ENCODE measurements at places on chromosomes 3 and 15. TPM values are rescaled to one million over a fixed set of nuclear protein-coding genes. Genes with fewer than 3 reads are reported as not detected.
A peak's percentile ranks its signal among the peaks of the same experiment; 100 is the strongest.

DNA sequence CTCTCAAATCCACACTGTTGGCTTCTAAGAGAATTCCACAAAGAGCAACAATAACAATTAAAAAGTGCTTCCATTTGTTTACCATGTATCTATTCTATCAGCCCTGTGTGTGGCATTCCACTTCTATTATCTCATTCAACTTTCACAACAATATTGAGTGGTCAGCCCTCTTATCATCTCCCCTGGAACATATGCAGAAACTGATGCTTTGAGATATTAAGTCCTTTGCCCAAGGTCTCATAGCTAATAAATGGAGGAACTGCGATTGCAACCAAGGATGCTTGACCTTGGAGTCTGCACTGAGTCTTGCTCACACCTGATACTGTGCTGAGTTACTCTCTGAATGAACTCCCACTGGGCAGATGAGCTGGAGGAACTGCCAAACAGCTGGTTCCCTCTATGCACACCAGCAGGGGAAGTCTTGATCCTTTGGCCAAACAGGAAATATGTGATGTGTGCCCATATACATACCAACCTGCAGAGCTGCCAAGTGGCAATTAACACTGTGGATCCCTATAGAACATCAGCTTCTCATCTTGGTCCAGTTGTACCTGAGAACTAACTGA lies 144.7 kb upstream of the WNT5A start:
- no peaks in the 10 kb centered on the region for H3K27me3 ChIP-seq
- H3K4me3 ChIP-seq = no peak overlapping the region
- no peaks in the 10 kb centered on the region for H3K36me3 ChIP-seq
- peaks cover 8% of the 10 kb centered on the region for H3K4me1 ChIP-seq
- H3K27ac ChIP-seq = no peak overlapping the region

DNA sequence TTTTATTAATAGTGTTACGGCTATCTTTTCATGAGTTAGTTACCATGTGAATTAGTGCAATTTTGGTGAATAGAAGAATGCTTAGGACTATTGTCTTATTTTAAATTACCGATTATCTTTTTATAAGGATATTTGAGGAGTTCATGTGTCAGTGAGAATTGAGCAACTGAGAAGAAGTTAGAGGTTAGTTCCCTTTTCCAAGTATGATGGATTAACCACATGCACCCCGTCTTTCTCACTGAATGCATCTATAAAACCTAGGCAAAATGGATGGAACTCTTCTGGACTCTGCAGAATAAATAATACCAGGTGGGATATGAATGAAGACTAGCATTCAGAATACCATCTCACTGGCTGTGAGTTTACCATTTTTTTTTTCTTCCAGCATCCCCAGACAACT lies 74.3 kb downstream of the TCF12 start:
- no peak overlapping the region for H3K27ac ChIP-seq
- peaks cover 6% of the 10 kb centered on the region for H3K36me3 ChIP-seq
- H3K4me3 ChIP-seq = no peak overlapping the region
- no peak for DNase-seq
- no peaks in the 10 kb centered on the region for H3K27me3 ChIP-seq
- no peaks in the 10 kb centered on the region for H3K4me1 ChIP-seq

GRCh38 chr3:156151824-156152428 lies 31.5 kb downstream of the KCNAB1 start:
- H3K36me3 ChIP-seq = no peaks in the 10 kb centered on the region
- H3K4me1 ChIP-seq = peaks cover 8% of the 10 kb centered on the region
- no peak overlapping the region for H3K27ac ChIP-seq
- DNase-seq = peak; percentile 80
- no peak overlapping the region for H3K4me3 ChIP-seq
- H3K27me3 ChIP-seq = no peaks in the 10 kb centered on the region

DNA sequence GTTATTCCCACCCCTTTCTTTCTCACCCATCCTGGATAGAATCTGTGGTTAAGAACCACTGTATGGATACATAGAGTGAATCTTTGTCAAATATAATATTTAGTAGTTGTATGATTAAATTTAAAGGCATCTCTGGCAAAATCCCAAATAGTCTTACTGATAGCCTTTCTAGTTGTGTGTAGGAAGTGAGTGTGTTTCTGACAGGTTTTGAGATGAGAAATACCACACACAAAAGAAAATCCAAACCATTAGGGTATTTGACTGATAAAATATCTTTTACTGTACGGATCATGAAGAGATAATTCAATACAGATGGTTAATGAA lies 44.7 kb upstream of the PLCL2 start:
- H3K4me3 ChIP-seq = no peak overlapping the region
- no peak for DNase-seq
- H3K36me3 ChIP-seq = no peaks in the 10 kb centered on the region
- H3K27me3 ChIP-seq = no peaks in the 10 kb centered on the region
- H3K4me1 ChIP-seq = peaks cover 18% of the 10 kb centered on the region

DNASE1L3 gene
- total RNA-seq = not detected

ZBED2 gene
- total RNA-seq = 0.06 TPM

- no peak overlapping the region for H3K4me3 ChIP-seq
- peaks cover 7% of the 10 kb centered on the region for H3K4me1 ChIP-seq
- H3K36me3 ChIP-seq = no peaks in the 10 kb centered on the region
- DNase-seq = no peak
- no peak overlapping the region for H3K27ac ChIP-seq
- no peaks in the 10 kb centered on the region for H3K27me3 ChIP-seq
Measured at GRCh38 chr15:91521548-91521947, 332.0 kb upstream of the SLCO3A1 start.

MCF2L2 gene
- total RNA-seq = 11.1 TPM

GRCh38 chr3:54736459-54736858 lies 191.4 kb downstream of the LRTM1 start:
- H3K4me1 ChIP-seq = peaks cover 6% of the 10 kb centered on the region
- no peaks in the 10 kb centered on the region for H3K27me3 ChIP-seq
- no peak for DNase-seq
- H3K27ac ChIP-seq = no peak overlapping the region
- no peaks in the 10 kb centered on the region for H3K36me3 ChIP-seq
- H3K4me3 ChIP-seq = no peak overlapping the region

DNA sequence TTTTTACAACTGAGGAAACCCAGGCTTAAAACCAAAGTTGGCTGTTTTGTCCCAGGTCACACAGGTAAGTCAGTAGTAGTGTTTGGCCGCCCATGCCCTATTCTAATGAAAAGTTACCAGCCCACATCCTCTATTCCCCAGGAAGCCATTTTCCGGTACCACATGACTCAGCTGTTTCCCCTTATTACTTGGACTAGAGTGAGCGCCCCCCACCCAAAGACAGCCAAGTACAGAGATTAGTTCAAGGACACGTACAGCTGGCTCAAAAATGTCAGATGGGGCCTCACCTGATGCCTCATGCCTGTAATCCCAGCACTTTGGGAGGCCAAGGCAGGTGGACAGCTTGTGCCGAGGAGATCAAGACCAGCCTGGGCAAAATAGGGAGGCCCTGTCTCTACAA lies 8.5 kb upstream of the KLHL6 start:
- H3K4me3 ChIP-seq = no peak overlapping the region
- no peak overlapping the region for H3K27ac ChIP-seq
- no peaks in the 10 kb centered on the region for H3K36me3 ChIP-seq
- H3K4me1 ChIP-seq = no peaks in the 10 kb centered on the region

- H3K4me3 ChIP-seq = no peak overlapping the region
- no peaks in the 10 kb centered on the region for H3K27me3 ChIP-seq
- no peak overlapping the region for H3K27ac ChIP-seq
- H3K4me1 ChIP-seq = no peaks in the 10 kb centered on the region
Measured at GRCh38 chr3:161851941-161852566, 355.4 kb downstream of the OTOL1 start.

GRCh38 chr3:24722087-24722486 lies 227.4 kb upstream of the THRB start:
- no peak overlapping the region for H3K27ac ChIP-seq
- no peaks in the 10 kb centered on the region for H3K27me3 ChIP-seq
- H3K4me3 ChIP-seq = no peak overlapping the region
- no peak for DNase-seq
- H3K4me1 ChIP-seq = no peaks in the 10 kb centered on the region

DNA sequence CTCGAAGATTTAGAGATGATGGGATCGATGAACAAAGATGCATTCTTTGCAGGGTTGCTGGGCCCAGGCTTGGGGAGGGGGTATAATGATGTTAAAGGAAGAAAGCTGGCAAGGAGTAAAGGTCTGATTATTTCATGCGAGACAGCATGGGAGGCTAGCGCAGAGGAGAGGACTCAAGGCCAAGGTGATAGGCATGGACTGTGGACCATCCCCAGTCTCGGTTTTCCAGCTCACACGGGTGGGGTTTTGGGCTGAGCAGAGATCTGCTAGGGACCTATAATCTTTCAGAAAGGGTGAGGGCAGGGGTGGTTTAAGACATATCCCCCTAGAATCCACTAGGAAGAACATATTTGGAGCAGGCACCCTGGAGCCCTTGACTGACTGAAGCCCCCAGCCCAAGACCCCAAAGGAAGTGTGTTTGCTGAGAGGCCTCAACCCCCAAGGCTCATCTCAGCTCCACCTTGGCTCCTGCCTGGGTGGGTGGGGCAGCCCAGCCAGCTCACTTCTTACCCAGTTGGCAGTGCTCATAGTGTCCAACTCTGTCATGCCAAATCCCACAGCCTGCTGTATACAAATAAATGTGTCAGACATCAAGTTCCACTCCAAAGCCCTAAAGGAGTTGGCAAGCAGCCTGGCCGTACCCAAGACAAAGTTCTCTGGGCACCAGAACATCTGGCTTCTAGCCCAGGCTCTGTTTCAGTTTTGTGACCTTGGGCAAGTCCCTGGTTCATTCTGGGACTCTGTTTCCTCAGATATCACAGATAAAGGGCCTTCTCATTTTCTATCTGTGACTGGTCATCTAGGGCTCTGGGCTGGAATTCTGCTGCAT lies 17.9 kb downstream of the ACSBG1 start:
- H3K4me1 ChIP-seq = no peaks in the 10 kb centered on the region
- no peak for DNase-seq
- no peak overlapping the region for H3K4me3 ChIP-seq
- H3K36me3 ChIP-seq = no peaks in the 10 kb centered on the region
- H3K27ac ChIP-seq = no peak overlapping the region

GRCh38 chr3:124491098-124491497 lies 239.2 kb upstream of the UMPS start:
- no peaks in the 10 kb centered on the region for H3K4me1 ChIP-seq
- no peak for DNase-seq
- H3K27me3 ChIP-seq = no peaks in the 10 kb centered on the region
- no peaks in the 10 kb centered on the region for H3K36me3 ChIP-seq
- no peak overlapping the region for H3K27ac ChIP-seq

DNA sequence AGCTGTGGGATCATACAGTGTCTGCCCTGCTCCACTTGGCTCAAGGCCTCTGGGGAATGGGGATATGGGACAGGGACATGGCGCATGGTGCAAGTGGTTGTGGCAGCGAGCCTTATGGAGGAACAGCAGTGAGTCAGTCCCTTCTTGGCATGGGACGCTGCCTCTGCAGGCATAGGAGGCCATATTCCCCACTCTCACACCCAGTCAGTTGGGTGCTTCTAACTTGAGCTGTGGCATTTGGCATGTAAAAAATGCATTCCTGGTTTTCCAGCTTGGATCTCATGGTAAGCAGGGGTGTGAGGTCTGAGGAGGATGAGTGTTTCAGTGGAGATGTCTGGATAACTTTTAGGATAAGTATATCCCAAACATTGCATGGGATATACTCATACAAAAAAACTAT lies 31.6 kb upstream of the UBE2Q2 start:
- no peaks in the 10 kb centered on the region for H3K27me3 ChIP-seq
- no peaks in the 10 kb centered on the region for H3K36me3 ChIP-seq
- H3K4me3 ChIP-seq = no peak overlapping the region

CHRM5 gene
- not detected for total RNA-seq

- H3K4me1 ChIP-seq = no peaks in the 10 kb centered on the region
- no peaks in the 10 kb centered on the region for H3K36me3 ChIP-seq
- H3K27ac ChIP-seq = no peak overlapping the region
Measured at GRCh38 chr3:76941376-76941775, 98.5 kb upstream of the ROBO2 start.

GRCh38 chr3:56467108-56467507 lies 1.2 kb downstream of the ERC2 start:
- H3K27ac ChIP-seq = no peak overlapping the region
- no peaks in the 10 kb centered on the region for H3K36me3 ChIP-seq
- no peaks in the 10 kb centered on the region for H3K27me3 ChIP-seq
- peak; percentile 96 for DNase-seq

DNA sequence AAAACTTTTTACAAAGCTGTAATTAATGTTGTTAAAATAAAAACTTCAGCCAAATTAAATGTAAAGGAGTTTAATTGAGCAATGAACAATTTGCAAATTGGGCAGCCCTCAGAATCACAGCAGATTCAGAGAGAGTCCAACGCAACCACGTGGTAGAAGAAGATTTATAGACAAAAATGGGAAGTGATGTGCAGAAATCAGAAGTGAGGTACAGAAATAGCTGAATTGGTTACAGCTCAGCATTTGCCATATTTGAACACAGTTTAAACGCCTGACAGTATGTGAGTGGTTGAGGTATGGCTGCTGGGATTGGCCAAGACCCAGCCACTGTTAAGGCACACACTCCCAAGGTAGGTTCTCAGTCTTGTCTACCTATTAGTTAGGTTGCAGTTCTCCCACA lies 14.4 kb upstream of the PLA2G4D start:
- H3K27me3 ChIP-seq = no peaks in the 10 kb centered on the region
- no peak overlapping the region for H3K4me3 ChIP-seq
- no peak for DNase-seq

GRCh38 chr15:95742836-95743235 lies 587.7 kb upstream of the NR2F2 start:
- no peaks in the 10 kb centered on the region for H3K4me1 ChIP-seq
- H3K4me3 ChIP-seq = no peak overlapping the region
- no peak overlapping the region for H3K27ac ChIP-seq
- no peak for DNase-seq
- no peaks in the 10 kb centered on the region for H3K36me3 ChIP-seq

GRCh38 chr3:107432013-107432515 lies 54.8 kb downstream of the CCDC54 start:
- no peaks in the 10 kb centered on the region for H3K36me3 ChIP-seq
- no peak overlapping the region for H3K27ac ChIP-seq
- peaks cover 6% of the 10 kb centered on the region for H3K4me1 ChIP-seq
- peak; percentile 29 for DNase-seq

DNA sequence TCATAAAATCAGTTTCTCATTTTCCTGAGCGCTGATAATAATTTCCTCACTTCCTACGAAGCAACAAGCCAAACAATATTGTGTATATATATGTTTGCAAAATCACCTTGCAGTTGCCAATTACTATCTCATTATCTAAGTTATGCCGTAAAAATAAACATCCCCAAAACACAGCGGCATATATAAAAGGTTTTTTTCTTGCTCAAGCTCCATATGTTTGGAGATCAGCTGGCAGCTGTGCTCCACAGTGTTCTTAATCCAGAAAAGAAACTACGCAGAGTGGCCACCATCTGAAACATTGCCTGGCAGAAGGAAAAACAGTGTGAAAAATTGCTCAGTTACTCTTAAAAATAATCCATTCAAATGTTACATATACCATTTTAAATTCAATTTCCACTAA lies 951.4 kb downstream of the PLOD2 start:
- no peaks in the 10 kb centered on the region for H3K4me1 ChIP-seq
- H3K27me3 ChIP-seq = no peaks in the 10 kb centered on the region
- no peak overlapping the region for H3K27ac ChIP-seq
- no peaks in the 10 kb centered on the region for H3K36me3 ChIP-seq

GRCh38 chr3:20028905-20029331 lies 11.3 kb upstream of the KAT2B start:
- H3K4me1 ChIP-seq = peaks cover 12% of the 10 kb centered on the region
- H3K27ac ChIP-seq = peak overlapping the region; percentile 66
- H3K27me3 ChIP-seq = no peaks in the 10 kb centered on the region
- H3K4me3 ChIP-seq = no peak overlapping the region
